ENCODE measurements at places on chromosomes 2 and 18.

DNA sequence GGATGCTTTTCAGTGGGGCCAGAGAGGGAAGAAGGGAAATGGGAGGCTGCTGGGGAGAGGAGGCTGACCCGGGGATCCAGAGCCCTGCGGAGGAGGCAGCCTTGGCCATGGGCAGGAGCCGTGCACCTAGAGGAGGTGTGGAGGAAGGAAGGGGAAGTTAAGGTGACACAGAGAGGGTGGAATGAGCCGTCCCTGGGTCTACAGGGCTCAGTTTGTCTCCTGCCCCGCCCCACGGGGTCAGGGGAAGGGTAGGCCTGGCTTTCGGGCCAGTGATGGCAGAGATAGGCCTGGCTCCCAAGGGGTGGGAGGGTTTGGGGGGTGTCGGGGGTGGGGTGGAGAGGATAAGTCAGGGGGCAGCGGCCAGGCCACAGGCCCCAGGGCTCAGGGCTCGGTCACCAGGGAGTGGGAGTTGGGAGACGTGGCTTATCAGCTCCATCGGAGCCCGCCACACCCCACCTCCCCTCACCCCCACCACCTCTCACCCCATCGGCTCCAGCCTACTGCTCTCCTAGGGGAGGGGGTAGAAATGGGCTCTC, 39.5 kb upstream of the NOTO start:
- DNase-seq, result no peak

GRCh38 chr18:79740521-79741361, 57.0 kb upstream of the KCNG2 start:
- no peak for DNase-seq

DNA sequence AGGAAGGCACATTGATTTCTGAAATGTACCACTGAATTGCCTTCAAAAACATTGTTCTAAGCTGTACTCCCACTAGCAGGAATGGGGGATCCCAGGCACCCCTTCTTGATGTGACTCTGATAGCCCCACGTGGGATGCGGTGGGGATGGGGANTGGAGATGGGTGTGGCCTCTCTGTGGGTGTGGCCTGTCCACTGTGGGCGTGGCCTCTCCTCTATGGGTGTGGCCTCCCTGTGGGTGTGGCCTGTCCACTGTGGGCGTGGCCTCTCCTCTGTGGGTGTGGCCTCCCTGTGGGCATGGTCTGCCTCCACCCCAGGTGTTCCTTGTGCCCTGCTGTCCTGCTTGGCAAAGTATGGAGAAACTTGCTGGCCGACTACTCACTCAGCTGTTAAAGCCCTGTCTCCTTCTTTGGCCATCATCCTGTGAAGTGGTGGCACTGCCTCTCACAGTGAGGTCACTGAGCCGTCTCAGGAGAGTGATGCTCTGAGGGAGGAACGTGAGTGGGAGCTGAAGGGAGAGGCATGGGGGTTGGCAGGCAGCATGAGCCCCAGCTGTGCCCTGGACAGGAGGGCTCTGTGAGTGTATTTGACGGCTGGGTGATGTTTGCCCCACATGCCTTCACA, 6.7 kb upstream of the PARD6G start:
- peak; percentile 70 for DNase-seq

DNA sequence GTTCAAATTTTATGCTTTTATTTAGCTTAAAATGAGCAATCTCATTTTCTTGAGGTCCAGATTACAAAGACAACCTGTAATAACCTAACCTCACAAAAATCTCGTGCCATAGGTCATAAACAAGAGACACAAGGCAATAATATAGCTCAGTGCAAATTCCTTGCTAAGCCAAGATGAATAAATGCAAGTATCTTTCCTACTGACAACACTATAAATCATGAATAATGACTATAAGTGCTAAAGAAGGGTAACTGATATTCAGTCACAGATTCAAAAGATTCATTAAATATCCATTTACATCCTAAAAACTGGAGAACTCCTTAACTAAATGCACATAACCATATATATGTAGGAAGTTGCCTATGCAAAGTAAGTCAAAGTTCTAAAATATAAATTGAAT, 1641.6 kb downstream of the LRP1B start:
- no peak for DNase-seq

GRCh38 chr2:202529389-202529788, 105.4 kb upstream of the FAM117B start:
- no peak for DNase-seq

GRCh38 chr18:55106466-55106865, 147.2 kb upstream of the CCDC68 start:
- DNase-seq, result no peak

DNA sequence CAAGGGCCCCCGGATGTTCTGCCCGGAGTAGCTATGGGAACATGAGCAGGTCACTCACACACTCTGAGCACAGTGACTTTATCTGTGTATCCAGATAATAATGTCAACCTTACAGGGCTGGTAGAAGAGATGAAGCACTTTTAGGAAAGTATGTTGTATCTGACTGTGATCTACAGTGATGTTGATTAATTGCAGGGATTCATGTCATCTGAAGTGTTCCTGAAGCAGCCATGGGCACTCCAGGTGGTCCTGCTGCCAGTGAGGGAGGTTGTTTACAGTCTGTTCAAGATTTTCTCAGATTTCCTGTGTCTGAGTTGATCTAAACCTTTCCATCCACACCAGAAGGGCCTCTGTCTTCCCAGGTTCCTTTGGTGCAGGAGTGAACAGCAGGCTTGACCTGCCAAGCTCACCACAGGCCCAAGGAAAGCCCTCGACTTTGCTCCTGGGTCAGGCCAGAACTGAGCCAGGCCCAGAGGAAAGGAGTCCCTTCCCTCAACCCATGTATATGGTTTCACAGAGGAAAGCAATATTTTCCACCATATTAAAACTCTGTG, 28.0 kb downstream of the KIAA2012 start:
- no peak for DNase-seq

GRCh38 chr2:20219763-20220380, 5.1 kb downstream of the SDC1 start:
- DNase-seq, result no peak

DNA sequence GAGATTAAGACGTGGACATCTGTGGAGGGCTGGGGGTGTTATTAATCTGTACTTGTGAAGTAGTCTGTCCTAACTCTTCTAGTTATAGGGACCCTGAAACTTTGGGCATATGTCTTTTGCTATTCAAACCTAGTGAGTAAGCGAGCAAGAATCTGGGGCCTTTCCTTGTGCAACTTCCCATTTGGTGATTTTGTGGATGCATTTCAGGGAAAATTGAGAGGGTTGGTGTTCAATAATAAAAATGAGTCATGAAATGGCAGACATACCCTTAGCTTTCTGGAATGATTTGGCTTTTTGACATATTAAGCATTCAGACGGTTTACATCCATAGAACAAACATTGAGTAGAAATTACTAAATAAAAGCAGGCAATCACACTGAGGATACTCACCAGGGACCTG, 17.0 kb downstream of the COL4A4 start:
- DNase-seq, result no peak

- no peak for DNase-seq
Observed at GRCh38 chr2:99480390-99480789, 9.4 kb downstream of the REV1 start.

- no peak for DNase-seq
Observed at GRCh38 chr2:165868211-165868610, 74.2 kb upstream of the GALNT3 start.
